ENCODE measurements at places on chromosomes 5 and 9.

GRCh38 chr9:89154651-89155336, 23.8 kb downstream of the SHC3 start:
- no peak for DNase-seq

DNA sequence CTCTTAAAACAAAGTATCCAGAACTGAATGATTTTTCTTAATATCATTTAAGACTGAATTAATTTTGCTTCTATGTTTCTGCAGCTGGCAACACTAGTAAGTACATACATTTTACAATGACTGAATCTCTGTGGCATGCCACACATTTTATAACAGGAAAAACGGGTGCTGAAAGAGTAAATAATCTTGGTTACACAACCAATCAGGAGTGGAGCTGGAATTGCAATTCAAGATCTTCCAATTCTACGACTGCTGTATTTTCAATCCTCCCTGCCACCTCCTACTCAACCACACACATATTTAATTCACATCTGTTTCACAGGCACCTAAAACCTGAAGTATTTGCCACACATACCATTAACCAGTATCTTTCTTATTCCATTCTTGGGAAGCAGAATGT, 52.7 kb upstream of the NR5A1 start:
- DNase-seq: no peak

DNA sequence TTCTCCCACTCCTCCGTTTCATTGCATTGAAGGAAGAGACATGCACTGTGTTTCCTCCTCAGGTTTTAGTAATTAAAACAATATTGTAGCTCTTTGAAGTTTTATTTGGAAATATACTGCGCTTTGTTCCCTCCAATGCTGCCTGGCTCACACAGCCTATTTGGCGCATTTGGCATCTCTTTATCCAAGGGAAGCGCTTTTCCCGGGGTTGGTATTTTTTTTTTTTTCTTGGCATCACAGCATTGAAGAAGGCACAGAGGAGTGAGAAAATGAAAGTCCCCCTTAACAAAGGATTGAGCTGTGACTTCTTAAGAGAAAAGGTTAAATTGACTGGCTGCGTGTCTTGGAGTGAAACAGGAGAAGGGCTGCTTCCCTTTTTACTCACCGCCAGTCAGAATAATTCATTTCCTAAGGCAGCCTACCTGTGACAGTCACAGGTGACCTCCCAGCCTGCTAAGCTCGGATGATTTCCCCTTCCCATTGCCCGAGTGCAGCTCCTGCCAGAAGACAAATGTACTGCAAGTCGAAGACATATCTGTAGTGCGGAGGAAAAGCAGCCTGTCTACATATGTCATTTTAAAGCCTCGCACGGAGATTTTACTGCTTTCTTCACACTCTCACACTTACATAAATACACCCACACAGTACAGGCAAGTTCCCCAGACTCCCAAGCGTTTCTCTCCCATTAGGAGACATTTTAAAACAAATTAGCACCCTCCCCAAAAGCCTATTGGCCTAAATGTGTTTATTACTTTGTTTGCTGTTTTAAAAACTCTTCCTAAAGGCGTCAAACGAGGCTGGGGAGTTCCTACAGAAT, 665.5 kb upstream of the ZNF608 start:
- DNase-seq: no peak

DNA sequence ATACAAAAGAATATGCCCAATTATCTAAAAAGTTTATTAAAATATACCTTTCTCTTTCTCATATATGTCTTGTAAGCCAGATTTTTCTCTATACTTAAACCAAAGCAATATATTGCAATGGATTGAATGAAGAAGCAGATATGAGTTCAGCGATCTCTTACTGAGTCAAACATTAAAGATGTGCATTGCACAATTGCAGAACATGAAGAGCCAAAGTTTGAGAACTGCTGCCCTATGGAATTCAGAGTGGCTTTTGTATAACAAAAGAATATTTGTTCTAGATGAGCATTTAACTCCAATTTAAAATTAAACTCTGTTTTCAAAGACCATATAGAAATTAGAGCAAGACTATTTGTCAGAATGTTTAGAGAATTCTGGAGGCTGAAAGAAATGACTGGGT, 519.0 kb upstream of the DAB2 start:
- no peak for DNase-seq

DNA sequence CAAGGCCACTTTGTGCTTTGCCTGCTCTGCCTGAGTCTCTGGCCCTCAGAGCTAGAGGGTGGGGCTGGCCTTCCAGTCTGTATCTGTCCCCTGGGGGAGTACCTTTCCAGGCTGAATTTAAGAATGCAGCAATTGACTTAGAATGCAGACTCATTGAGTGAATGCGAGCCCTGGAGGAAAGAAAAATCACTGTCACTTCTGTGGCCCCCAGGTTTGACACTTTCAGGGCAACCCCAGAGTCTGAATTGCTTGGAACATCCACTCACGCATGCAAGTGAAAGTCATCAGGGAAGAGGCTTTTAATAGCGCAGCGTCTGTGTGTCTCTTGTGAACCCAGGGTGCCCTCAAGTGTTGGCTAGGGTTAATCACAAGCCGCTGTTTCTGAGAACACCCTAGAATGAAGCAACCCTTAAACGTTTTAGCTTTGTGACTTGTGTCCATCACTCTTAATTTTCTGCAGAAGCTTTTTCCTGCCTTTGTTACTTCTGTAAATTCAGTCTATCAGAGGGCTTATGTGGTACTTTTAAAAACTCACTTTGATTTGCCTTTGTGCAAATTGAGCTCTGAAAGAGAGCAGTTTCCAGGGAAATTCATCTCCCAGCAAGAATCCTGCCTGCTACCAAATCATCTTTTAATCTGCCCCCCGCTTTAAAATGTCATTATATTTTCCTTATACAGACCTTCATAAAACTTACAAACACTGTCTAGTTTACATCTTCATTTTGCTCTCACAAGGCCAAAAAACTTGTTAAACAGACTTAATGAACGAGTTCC, 146.8 kb upstream of the IQGAP2 start:
- peak; percentile 37 for DNase-seq

DNA sequence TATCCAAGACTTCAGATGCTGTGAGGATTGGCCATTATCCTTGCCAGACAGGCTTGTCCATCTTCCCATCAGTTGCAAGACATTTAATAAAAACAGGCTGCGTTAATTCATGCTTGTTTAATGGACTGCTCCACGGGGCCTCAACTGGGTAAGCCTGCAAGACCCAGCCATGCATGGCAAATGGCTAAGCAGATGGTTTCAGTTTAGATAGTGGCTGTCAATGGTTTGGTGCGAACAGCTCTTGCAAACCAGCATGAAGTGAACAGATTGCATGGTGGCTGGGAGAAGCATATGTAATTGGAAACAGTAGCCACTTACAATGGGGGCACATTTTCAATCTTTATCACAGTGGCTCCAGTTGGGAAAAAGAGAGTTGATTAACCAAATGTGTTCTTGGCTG, 628.2 kb upstream of the KLF4 start:
- no peak for DNase-seq

DNA sequence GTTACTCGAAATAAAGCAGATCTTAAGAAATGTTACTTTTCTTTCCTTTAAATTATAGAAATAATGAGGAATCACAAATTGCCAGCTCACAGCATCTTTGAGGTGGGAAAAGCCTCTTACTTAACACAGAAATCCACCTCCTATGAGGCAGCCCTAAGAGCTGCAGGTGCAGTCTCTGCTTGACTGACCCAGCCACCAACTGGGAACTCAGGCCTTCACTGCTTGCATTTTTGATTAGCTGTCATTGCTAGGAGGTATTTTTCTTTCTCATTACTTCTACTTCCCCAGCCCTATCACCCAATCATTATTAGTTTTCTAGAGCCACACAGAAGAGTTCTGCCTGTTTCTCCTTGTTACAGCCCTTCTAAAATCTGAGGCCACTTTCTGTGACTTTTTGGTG, 416.5 kb upstream of the KLF4 start:
- no peak for DNase-seq

DNA sequence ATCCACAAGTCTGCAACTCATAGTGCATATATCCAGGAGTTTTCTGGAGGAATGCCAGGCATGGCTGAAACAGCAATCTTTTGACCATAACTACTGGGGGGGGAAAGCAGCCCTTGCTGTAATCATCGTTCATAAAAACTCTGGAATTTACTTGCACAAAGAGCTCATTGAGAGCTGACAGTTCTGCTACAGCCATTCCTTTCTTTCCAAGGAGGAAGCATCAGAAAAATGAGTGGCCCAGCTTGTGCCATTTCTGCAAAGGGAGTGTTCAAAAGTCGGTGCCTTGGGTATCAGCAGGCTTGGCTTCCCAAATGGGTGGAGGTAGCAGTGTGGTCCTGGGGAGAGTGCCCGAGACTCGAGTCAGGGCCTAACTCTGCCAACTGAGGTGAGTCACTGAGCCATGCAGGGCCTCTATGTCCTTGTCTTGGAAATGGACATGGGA, 101.5 kb downstream of the GCNT1 start:
- DNase-seq: no peak

- no peak for DNase-seq
These were observed at the start of gene LCN2 for GRCh38 chr9:128149001-128149701. TSS of gene LCN2 (plus strand) at chr9:128149453. CDS start at chr9:128149526, 73 bp downstream.

- DNase-seq: no peak
These were observed 58.6 kb upstream of the RANBP3L start for GRCh38 chr5:36360307-36360706.

DNA sequence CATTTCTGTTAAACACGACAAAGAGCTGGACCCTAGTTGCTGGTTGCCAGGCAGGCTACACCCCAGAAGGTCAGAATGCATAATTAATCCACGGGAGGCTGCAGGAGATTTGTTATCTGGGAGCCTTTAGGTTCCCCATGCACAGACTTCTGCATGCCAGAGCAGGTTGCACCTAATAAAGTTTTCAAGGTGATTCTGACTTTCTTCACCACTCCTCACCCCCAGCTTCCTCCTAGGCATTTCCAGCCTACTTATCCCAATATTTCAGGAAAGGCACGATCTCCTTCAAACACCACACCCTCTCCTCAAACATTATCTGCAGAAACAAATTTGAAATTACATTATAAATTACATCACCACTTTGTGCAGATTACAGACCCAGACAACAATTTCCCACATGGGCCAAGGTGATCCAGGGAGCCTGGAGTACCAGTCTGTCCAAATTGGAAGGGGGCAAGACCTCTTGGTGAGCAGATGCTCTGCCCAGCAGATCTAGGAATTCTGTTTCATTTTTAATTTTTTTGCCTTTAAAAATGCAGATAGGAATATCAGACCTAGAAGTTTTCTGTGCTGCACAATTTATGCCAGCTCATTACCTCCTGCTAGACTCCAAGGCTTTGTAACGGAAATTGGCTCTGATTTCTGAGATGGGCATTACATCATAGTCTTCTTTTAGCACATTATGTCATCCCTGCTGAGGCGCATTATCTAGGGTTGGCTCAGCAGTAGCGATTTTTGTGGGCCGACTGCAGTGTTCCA, 363.4 kb upstream of the SLC30A5 start:
- no peak for DNase-seq

GRCh38 chr5:78661044-78661443, 12.5 kb upstream of the LHFPL2 start:
- no peak for DNase-seq

GRCh38 chr5:131256507-131256823, 7.4 kb upstream of the CDC42SE2 start:
- no peak for DNase-seq

- DNase-seq: no peak
These were observed 13.7 kb upstream of the GRIA1 start for GRCh38 chr5:153476767-153477166.
